HCEC 1CT (cell line): ENCODE measurements at places on chromosomes 7 and 10.
A peak's percentile ranks its signal among the peaks of the same experiment; 100 is the strongest.

DNA sequence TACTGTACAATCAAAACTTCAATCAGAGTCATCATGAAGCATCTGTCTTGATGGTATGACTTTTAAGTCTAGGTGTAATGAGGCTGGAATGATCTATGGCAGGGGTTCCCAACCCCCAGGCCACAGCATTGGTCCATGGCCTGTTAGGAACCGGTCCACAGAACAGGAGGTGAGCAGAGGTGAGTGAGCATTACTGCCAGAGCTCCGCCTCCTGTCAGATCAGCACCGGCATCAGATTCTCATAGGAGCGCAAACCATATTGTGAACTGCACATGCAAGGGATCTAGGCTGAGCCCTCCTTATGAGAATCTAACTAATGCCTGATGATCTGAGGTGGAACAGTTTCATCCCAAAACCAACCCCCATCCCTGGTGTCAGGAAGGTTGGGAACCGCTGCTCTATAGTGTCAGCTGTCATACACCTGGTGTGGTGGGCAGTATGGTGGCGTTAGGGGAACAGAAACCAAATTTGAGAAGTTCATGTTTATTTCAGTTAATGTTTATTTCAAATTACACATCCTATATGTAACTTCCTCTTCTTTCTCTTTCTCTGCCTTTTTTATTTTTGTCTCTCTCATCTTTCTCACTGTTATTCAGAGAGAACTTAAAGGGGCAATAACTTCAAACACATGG is 432.6 kb downstream of the TNS3 start:
- no peak for DNase-seq

GRCh38 chr7:13416071-13416470 is 573.4 kb downstream of the ETV1 start:
- DNase-seq: no peak

GRCh38 chr10:120495226-120496009 is 38.4 kb downstream of the PLPP4 start:
- no peak for DNase-seq

DNA sequence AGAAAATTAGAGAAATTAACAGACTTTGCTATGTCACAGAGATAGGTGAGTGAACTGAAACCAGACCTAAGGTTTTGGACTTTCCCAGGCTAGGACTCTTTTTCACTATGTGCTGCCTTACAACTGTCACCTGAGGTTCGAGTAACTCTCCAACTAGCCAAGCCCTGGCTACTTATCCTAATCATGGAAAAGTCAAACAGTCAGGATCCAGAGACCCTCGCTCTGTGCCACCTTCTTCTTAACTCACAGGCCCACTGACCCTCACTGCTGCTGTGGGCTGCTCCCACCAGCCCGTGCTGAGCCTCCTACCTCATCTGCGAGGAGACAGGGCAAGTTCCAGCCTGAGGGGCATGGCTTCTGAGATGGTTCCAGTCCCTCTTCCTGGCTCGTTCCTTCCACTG is 211.4 kb upstream of the KLF14 start:
- no peak for DNase-seq

DNA sequence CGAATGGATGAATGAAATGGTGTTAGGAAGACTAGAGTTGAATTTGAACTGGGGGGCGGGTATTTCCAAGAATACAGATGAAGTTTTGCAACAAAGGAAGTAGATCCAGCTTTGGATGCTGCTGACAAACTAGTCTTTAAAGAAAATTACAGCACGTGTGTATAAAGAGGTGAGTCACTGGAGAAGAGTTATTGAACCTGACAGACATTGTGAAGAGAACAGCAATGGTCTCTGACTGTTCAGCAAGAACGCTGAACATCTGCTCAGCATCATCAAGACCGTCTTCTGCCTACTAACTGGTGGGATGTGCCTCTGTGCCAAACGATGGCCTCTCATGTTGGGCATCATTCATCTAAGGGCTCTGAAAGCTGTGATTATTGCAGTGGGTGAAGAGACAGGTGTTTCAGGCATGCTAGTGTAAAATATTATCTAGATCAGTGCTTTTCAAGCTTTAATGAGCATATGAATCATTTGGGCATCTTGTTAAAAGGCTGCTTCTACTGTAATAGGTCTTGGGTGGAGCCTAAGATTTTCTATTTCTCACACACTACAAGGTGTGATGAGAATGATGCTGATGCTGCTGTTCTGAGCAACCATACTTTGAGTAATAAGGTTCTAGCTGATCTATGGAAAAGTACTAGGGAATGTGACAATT is 291.3 kb downstream of the PTEN start:
- DNase-seq: peak; percentile 78

DNA sequence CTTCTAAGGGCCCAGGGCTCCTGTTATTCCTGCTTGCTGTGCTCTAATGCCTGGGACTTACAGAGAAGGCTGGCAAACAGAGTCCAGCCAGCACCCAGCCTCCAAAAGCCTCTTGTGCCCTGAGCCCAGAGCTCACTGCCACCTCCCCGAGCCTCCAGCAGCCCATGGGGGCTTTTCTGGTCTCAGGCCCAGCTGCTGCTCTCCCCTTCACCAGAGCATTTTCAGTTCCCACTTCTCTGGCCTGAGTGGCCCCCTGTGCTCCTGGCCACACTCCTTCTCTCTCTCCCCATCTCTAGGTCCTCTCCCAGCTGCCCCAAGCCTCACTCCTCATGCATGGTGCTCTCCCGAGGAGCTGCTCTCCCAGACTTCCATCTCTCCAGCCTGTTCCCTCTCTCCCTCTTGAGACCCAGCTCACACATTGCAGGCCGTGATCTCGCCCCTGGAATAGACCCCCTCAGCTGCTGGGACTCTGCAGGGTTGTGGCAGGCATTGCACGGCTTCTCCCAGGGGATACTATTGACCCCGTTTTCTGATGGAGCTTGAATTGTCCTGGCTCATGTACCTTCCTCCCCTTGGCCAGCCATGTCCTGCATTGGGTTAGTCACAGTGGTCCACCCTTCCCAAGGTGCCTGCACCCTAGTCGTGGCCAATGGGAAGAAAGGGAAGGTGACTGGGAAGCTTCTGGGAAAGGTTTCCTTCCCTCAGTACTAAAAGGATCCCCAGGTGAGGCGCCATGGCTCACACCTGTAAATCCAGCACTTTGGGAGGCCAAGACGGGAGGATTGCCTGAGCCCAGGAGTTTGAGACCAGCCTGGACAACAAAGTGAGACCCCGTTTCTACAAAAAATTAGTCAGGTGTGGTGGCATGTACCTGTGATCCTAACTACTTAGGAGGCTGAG is 9.0 kb upstream of the RASSF4 start:
- no peak for DNase-seq

- peak; percentile 53 for DNase-seq
These were observed 109.9 kb upstream of the EFCAB10 start for GRCh38 chr7:105691082-105691679.

DNA sequence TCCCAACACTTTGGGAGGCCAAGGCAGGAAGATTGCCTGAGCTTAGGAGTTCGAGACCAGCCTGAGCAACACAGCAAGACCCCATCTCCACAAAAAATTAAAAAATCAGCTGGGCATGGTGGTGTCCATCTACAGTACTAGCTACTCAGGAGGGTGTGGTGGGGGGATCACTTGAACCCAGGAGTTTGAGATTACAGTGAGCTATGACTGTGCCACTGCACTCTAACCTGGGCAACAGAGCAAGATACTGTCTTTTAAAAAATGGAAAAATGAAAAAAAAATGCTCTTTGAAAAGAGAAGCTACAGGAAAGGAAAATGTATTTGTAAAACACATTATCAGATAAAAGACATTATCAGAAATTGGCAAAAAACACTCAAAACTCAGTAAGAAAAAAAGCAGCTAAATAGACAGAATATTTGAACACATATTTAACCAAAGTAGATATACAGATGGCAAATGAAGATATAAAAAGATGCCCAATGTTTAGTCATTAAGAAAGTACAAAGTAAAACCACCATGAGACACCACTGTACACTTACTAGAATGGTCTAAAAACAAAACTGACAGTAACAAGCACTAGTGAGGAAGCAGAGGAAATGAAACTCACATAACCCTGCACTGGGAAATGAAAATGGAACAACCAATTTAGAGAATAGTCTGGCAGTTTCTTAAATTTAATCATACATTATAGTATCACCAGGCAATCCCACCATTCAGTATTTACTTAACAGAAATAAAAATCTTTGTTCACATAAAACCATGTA is 40.5 kb downstream of the NRBF2 start:
- DNase-seq: no peak

DNA sequence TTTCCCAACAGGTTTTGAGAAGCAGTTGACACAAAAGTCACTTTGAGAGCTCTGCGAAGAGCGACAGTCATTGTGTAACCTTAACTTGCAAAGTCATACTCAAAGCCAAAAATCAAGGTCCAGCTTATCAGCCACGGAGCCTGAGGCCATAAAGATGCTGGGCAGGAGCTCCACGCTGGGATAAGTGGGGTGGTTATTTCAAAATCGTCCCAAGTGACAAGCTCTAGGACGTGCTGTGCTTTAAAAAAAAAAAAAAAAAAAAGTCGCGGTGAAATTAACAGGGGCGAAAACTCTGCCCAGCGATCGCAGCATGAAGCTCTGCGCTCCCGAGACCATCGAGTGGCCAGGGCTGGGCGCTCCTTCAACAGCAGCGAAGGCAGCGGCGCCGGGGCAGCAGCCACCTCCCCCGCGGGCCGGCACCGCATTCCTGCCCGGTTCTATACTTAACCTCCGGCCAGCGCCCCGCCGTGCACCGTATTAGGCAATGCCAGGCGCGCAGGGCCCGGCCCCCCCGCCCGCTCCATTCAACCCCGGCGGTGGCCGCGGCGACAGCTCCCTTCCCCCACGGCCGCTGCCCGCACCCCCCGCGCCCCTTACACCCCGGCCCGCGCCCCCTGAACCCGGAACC is 657 bp downstream of the HACD1 start:
- DNase-seq: peak; percentile 78

- no peak for DNase-seq
These were observed 82.5 kb downstream of the DIP2C start for GRCh38 chr10:606762-607544.

- DNase-seq: no peak
These were observed 7.1 kb downstream of the ZSCAN25 start for GRCh38 chr7:99623702-99624447.

DNA sequence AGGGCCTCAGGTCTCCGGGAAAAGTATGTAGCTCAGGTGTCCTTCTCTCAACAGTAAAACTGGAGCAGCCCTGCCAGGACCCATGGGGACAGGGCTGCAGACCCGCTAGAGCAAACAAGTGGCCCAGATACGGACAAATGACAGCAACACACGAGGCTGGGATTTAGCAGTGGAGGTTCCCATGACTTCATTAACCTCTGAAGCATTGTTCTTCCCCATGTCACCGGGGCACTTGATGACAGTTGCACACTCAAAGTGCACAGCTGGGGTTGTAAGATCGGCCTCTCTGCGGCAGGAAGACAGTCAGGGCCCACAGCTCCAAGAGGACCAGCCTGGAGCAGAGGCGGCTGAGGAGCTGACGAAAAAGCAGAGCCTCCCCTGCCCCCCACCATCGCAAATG is 12.5 kb upstream of the PODXL start:
- no peak for DNase-seq

- no peak for DNase-seq
These were observed 34.0 kb downstream of the SVIL start for GRCh38 chr10:29600821-29601220.

- no peak for DNase-seq
These were observed 77.1 kb downstream of the CREM start for GRCh38 chr10:35203745-35204144.

DNA sequence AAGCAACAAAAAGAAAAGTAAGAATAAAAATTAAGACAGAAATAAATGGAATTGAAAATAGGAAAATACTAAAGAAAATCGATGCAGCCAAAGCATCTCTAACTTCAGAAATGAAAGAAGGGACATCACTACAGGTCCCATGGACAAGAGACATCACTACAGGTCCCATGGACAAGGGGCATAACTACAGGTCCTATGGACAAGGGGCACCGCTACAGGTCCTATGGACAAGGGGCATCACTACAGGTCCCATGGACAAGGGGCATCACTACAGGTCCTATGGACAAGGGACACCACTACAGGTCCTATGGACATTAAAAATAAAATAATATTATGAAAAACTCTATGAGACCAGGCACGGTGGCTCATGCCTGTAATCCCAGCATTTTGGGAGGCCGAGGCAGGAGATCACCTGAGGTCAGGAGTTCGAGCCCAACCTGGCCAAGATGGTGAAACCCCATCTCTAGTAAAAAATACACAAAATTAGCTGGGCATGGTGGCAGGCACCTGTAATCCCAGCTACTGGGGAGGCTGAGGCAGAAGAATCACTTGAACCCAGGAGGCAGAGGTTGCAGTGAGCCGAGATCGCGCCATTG is 101.0 kb upstream of the DNAAF5 start:
- DNase-seq: no peak

- DNase-seq: no peak
These were observed 7.0 kb downstream of the MRPL43 start for GRCh38 chr10:100980311-100980710.

DNA sequence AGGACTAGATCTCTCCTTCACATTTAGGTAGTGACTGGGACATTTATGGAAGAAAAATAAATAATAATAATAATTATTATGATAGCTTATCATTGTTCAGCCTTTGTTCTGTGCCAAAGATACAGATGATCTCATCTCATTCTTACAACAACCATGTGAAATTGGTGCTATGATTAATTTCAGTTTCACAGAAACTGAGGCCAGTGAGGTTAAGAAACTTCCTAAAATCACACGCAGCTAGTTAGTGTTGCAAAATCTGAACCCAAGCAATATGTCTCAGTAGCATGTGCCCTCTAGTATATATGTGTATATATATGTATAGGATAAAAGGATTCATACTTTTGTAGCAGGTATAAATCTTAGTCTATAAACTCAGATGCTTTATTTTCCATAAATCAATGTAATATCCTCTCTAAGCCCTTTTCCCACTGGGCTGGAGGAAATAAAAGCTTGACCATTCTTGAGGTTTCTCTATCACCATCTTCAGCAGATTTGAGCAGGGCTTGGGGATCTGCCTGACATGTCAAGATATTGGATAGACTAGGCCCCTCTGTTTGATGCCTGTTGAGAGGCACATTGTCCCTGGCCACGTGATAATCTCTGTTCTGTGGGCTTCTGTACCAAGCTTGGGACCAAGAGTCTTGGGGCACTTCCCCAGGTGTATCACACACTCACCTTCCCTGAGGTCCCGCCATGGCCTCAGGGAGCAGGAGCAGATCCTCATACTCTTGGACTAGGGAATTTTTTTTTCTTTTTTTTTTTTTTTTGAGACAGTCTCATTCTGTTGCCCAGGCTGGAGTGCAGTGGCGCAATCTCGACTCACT is 172.6 kb upstream of the NRP1 start:
- DNase-seq: peak; percentile 43

DNA sequence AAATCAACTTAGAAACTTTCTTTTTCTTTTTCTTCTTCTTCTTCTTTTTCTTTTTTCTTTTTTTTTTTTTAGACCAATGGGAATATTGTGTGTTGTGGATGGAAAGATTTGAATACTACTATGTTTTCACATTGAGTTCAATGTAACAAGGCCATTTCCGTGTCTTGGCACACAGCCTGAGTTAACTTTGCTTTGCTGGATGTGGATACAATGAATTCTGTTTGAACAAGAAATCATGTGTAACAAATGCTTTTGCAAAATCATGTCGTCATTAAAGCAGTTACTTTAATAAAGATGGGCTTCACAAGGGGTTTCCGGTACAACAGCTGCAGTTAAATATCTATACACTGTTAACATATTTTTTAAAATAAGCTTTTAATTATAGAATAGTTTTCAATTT is 13.5 kb upstream of the ENTPD1 start:
- DNase-seq: no peak
